ENCODE measurements at places on chromosomes 3 and 15. TPM values are rescaled to one million over a fixed set of nuclear protein-coding genes. Genes with fewer than 3 reads are reported as not detected.
A peak's percentile ranks its signal among the peaks of the same experiment; 100 is the strongest.

AHSG gene
- 69.3 TPM for polyA plus RNA-seq

- no peak for DNase-seq
Measured at GRCh38 chr3:155097009-155097349, 16.9 kb downstream of the MME start.

GRCh38 chr3:30693470-30694120, 87.2 kb downstream of the TGFBR2 start:
- peak; percentile 57 for DNase-seq

DNA sequence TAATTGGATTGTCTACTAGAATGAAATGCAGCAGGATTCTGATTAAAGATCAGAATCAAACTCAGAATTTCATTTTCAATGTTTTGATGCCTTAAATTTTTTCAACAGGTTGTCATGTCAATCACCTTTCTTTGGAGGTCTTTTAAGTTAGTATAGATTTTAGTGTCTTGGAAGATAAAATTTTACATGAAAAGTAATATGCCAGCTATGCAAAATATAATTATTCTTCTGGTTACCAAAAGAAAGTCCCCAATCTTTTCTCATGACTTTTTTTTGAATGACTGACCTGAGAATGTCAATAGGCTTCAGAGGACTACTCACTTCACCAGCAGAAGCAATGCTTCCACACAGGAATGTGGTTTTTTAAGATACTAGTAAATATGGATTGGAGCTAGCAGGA, 4.3 kb downstream of the FGF7 start:
- DNase-seq, result no peak

- DNase-seq, result no peak
Measured at GRCh38 chr15:63597038-63597790, at the start of gene FBXL22. Gene FBXL22 (plus strand): TSS chr15:63597387. CDS start chr15:63597393, 6 bp downstream.

MYZAP gene
- 6.1 TPM for polyA plus RNA-seq

DNA sequence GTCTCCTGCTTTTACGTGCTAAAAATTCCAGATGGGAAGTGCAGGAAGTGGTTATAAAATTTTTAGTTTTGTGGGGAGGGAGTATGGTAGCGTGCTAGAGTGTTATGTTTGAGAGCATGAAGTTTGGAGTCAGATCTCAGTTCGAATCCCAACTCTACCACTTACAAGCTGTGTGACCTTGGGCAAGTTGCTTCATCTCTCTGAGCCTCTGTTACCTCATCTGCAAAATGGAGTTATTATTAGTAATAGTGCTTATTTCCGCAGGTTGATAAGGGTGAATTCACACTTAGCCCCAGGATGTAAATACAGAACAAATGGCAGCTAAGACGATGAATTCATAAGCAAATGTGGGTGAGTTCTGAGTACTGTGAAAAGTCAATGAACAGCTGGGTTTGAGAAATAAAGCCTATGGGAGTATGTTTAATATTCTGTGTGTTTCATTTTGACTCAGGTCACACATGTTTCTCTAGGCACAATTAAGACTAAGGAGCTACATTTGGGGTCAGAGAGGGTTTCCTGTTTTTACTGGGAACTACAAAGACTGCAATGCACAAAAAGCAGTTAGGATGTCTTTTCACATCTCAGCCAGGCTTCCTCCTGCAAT, 73.1 kb upstream of the FEZF2 start:
- no peak for DNase-seq

GRCh38 chr3:10284496-10284895, 8.3 kb downstream of the GHRL start:
- DNase-seq, result no peak

DNA sequence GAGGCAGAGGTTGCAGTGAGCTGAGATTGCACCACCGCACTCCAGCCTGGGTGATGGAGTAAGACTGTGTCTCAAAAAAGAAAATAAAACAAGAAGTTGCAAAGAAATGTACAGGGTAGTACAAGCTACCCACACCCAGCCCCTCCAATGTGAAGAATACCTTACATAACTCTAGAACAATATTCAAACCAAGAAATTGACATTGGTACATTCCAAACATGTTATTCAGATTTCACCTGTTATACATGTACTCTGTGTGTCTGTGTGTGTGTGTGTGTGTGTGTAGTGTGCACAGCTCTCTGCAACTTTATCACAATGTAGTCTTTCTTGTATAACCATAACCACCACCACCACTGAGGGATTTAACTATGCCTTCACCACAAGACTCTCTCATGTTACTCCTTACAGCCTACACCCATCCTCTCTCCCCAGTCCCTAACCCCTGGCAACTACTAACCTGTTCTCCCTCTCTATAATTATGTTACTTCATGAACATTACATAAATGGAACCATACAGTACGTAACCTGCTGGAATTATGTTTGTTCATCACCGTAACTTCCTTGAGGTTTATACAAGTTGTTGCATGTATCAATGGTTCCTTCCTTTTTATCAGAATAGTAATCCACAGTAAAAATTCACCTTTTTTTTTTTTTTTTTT, 16.2 kb upstream of the TJP1 start:
- DNase-seq, result no peak

DNA sequence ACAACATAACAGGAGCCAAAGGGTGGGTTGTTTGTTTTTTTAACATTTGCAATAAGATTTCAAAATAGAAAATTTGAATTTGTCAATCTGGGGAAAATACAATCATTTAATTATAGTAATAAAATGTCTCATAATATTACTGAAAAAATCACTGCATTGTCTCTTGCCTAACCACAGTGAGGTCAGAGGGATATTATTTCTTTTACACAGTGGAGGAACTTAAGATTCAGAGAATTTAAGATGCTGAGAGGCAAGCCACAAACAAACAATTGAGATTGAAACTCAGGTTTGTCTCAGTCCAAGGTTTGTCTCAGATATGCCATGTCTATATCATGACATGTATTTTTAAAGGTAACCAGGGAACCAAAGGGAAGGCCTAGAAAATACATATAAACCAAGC, 428.7 kb downstream of the FOXP1 start:
- no peak for DNase-seq

GRCh38 chr3:196323016-196323415, 5.0 kb upstream of the DYNLT2B start:
- DNase-seq, result no peak

DNA sequence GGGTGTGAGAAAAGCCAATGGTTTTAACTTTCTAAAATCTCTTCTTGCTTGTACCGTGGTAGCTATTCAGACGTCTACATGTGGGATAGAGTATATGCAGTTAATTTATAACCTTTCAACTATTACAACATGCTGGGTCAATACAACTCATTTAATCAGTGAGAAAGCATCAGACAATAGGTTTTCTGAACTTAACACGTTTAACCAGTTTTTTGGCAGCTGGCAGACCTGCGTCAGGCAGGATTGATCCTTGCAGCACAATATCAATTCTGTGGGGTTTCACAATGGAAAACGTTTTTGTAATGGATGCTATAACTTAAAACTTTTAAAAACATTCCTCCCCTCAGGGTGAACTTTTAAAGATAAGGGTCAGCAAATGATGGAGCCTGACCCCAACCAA, 6.5 kb downstream of the GNB5 start:
- no peak for DNase-seq

SNTN gene
- polyA plus RNA-seq, result not detected

SLC38A3 gene
- polyA plus RNA-seq, result 6.6 TPM

DNA sequence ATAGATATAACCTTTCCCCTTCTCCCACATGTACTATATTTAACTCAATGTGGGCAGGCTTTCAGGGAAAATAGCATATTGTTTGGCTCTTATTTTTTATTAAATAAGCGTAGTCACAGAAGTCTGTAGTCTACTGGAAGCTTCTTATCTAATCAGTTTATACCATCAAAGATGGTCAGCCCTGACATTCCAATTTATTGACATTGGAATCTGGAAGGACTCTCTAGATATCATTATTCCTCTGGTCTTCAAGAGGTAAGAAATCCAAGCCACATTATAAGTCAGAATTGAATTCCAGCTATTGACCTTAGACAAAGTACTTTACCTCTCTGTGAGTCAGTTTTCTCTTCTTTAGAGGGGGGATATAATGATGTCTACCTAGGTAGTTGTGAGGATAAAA, 38.5 kb upstream of the SCAANT1 start:
- no peak for DNase-seq

PRR23C gene
- not detected for polyA plus RNA-seq

CHRFAM7A gene
- 1.2 TPM for polyA plus RNA-seq

- no peak for DNase-seq
Measured at GRCh38 chr15:59833366-59833765, 144.2 kb upstream of the BNIP2 start.

DNA sequence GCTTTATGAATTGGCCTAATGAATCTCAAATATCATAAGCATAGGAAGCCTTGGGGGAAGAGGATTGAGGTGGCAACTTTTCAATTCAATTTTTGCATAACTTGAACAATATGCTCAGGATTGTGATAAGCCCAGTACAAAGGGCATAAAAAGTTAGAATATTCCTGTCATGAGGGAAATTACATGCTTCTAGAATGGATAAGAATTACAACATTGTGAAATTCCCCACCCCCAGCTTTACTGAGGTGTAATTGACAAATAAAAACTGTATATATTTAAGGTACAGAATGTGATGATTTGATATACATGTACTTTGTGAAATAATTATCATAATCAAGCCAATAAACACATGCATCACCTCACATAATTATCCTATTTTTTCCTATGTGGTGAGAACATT, 132.6 kb upstream of the TNIK start:
- DNase-seq, result no peak

- no peak for DNase-seq
Measured at GRCh38 chr3:172354931-172355499, 93.2 kb downstream of the GHSR start.

DNA sequence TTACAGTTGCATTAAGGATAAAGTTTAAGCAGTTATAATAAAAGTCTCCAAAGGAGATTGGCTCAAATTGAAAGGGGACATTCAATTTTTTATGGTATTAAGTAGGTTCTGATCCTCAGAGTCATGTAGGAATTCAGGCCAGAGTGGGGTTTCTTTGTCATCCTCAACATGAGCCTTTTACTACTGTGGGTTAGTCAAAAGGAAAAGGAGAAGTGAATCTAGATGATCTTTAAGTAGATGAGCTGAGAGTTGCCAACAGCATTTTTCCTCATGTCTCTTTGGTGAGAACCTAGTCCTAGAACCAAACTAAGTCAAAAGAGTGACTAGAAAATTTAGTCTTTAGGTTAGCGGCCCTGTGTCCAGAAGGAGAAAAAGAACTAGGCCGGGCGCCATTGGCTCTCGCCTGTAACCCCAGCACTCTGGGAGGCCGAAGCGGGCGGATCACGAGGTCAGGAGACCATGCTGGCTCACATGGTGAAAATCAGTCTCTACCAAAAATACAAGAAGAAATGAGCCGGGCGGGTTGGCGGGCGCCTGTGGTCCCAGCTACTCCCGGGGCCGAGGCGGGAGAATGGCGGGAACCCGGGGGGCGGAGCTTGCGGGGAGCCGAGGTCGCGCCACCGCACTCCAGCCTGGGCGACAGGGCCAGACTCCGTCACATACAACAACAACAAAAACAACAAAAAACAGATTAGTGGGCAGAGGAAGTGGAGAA, 4.2 kb upstream of the CHL1 start:
- no peak for DNase-seq

GRCh38 chr3:123423031-123423430, 25.9 kb downstream of the ADCY5 start:
- DNase-seq, result no peak

- no peak for DNase-seq
Measured at GRCh38 chr3:101521211-101521701, 8.2 kb upstream of the SENP7 start.

GRCh38 chr3:177419904-177420601, 222.8 kb upstream of the TBL1XR1 start:
- no peak for DNase-seq

CLEC3B gene
- 27.0 TPM for polyA plus RNA-seq

DNA sequence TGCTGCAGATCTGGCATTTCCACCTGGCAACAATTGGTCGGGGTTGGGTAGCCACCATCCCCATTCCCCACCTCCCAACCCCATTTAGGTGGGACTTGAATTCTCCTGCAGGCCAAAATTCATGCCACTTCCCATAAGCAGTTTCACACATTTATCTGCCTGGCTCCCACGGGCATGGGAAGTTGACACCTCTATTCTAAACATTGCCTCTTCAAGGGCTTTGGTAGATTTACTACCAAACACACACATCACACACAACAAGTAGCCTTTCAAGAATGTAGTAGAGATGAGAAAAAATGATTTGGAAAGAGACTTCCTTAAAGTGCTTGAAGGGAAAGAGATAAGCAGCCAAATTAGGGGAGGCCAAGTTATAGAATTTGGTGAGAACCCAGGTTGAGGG, 30.9 kb downstream of the ZBTB38 start:
- DNase-seq, result no peak

- no peak for DNase-seq
Measured at GRCh38 chr3:28039829-28040228, 201.6 kb upstream of the CMC1 start.

GRM2 gene
- 0.27 TPM for polyA plus RNA-seq

GRCh38 chr15:40584191-40584590, 9.9 kb upstream of the KNL1 start:
- no peak for DNase-seq

CCDC39 gene
- 5.0 TPM for polyA plus RNA-seq

GRCh38 chr3:69271098-69271497, 114.8 kb downstream of the FRMD4B start:
- DNase-seq, result no peak

TGM5 gene
- polyA plus RNA-seq, result not detected

SLC24A5 gene
- 1.1 TPM for polyA plus RNA-seq

DNA sequence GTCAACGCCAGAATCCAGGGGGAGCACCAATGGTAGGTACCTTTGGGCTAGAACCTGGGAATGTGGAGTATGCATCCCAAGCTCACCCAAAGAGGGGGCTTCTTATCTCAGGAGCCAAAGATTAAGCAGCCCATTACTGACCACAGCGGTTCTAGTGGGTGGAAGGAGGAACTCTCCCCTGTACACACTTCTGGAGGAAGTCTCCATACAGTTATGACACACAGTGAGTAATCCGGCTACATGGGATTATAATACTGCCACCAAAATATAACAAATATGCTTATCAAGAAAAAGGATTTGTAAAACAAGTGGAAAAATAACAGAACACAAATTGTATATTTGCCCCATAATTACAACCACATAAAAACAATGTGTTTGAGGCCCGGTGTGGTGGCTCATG, 8.4 kb downstream of the MYO1E start:
- DNase-seq, result no peak

- DNase-seq, result no peak
Measured at GRCh38 chr15:32747921-32748342, 30.1 kb downstream of the GREM1 start.

C3orf49 gene
- 0.42 TPM for polyA plus RNA-seq

FBXO40 gene
- polyA plus RNA-seq, result not detected
